ENCODE measurements at places on chromosomes 16 and 17. TPM values are rescaled to one million over a fixed set of nuclear protein-coding genes. Genes with fewer than 3 reads are reported as not detected.

CYGB gene
- 8.3 TPM for total RNA-seq

SCN4A gene
- not detected for total RNA-seq

MT1E gene
- 314 TPM for total RNA-seq

MAPT gene
- 2.3 TPM for total RNA-seq

PRR29 gene
- total RNA-seq: not detected

XYLT1 gene
- total RNA-seq: 22.3 TPM

DNA sequence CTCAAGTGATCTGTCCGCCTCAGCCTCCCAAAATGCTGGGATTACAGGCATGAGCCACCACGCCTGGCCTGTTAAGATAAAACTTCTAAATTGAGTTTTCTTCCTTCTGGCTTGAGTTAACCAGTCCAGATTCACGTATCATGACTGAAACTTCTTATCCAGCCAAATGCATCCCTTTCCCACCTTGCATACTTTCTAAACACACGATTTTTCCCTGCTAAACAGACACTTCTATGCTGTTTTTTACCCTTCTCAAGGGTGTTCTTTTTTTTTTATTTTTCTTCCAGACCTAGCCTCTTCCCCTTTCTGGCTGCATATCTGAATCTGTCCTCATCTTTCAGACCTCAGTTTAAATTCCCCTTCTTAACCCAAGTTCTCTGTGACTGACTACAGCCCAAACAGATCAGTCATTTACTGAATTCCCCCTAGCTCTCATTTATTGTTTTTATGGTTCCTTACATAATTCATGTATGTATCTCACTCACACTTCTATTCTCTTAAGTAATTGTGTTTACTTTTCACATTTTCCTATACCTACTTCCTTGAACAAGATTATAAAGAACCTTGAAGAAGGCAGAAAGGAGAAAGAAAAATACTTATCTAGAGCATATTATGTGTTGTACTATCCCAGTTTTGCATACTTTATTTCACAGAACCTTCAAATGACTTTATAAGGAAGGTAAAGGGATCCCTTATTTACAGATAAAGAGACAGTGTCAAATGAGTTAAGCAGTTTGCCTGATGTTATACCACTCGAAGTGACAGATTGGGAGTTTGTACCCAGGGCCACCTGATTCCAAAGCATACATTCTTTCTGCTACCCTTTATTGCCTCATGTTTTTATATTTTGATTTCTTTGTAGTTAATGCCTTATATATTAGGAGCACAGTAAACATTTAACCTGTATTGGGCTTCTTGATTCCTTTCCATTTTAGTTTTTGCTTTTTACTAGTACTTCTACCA, 5.2 kb downstream of the EVI2B start:
- H3K4me1 ChIP-seq: peaks cover 18% of the 10 kb centered on the region
- no peak overlapping the region for H3K4me3 ChIP-seq
- H3K36me3 ChIP-seq: no peaks in the 10 kb centered on the region
- peak overlapping the region; percentile 61 for H3K27ac ChIP-seq
- DNase-seq: no peak
- H3K27me3 ChIP-seq: no peaks in the 10 kb centered on the region

DNA sequence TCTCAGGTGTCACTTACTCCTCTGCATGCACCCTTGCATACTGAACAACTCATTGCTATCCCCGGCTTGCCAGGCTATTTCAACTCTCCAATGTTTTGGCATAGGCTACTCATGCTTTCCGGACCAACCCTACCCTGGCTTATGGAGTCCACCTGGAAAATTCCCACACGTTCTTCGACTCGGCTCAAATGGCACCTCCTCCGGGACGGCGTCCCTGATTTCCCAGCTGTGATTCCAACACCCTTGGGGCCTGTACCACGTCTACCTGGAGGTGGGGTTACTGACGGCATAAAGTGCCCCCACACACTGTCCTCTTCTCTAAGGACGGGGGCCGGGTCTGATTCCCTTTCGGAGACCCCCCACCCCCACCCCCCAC, 498 bp downstream of the SMYD4 start:
- no peaks in the 10 kb centered on the region for H3K27me3 ChIP-seq
- peak overlapping the region; percentile 90 for H3K27ac ChIP-seq
- H3K4me3 ChIP-seq: peak overlapping the region; percentile 74
- peaks cover 21% of the 10 kb centered on the region for H3K4me1 ChIP-seq

GRCh38 chr16:17448640-17449638, 21.8 kb downstream of the XYLT1 start:
- H3K36me3 ChIP-seq: no peaks in the 10 kb centered on the region
- H3K4me3 ChIP-seq: no peak overlapping the region
- peak; percentile 25 for DNase-seq
- peaks cover 12% of the 10 kb centered on the region for H3K4me1 ChIP-seq
- H3K27ac ChIP-seq: no peak overlapping the region

- H3K27ac ChIP-seq: no peak overlapping the region
- H3K36me3 ChIP-seq: no peaks in the 10 kb centered on the region
- DNase-seq: peak; percentile 80
- no peaks in the 10 kb centered on the region for H3K4me1 ChIP-seq
Observed at GRCh38 chr17:36629252-36629847, 28.0 kb downstream of the MRM1 start.

- peak; percentile 69 for DNase-seq
- no peaks in the 10 kb centered on the region for H3K27me3 ChIP-seq
- H3K4me1 ChIP-seq: peaks cover 68% of the 10 kb centered on the region
- peak overlapping the region; percentile 94 for H3K27ac ChIP-seq
- H3K4me3 ChIP-seq: no peak overlapping the region
- H3K36me3 ChIP-seq: no peaks in the 10 kb centered on the region
Observed at GRCh38 chr16:75064403-75065148, 52.0 kb downstream of the LDHD start.

DNA sequence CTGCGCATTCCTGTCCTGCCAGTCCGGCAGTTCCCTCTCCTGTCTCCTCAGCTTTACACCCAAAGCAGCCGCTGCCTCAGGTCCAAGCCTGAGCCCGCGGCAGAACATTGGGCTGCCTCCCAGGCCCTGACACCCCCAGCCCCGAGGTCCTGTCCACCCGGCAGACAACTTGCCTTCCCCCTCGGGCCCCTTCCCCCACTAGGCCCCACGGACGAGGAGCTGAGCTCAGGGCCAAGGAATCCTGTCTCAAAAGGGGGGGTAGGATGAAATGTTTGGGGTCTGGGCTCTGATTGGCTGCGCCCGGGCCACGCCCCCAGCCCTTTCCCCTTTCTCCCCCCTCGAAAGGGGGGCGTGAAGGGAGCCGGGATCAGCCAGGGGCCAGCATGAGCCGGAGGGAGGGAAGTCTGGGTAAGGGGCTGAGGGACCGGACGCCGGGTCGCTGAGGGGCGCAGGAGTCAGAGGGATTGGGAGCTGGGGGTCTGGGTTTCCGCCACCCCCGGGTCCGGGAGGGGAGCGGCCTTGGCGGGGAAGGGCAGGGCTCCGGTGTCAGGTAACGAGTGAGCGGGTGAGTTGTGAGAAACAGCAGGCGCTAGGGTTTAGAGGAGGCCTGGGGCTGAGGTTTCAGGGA, at the start of gene CTF1:
TSS of gene CTF1 (plus strand) at position 354 of the 628 bp plus-strand sequence. CDS start at position 384, 30 bp downstream.
- H3K4me1 ChIP-seq: peaks cover 43% of the 10 kb centered on the region
- H3K27me3 ChIP-seq: no peaks in the 10 kb centered on the region
- H3K36me3 ChIP-seq: no peaks in the 10 kb centered on the region
- H3K27ac ChIP-seq: peak within 1 kb of the TSS; percentile 93
- peak within 1 kb of the TSS; percentile 55 for H3K4me3 ChIP-seq
- DNase-seq: peak; percentile 62

DNA sequence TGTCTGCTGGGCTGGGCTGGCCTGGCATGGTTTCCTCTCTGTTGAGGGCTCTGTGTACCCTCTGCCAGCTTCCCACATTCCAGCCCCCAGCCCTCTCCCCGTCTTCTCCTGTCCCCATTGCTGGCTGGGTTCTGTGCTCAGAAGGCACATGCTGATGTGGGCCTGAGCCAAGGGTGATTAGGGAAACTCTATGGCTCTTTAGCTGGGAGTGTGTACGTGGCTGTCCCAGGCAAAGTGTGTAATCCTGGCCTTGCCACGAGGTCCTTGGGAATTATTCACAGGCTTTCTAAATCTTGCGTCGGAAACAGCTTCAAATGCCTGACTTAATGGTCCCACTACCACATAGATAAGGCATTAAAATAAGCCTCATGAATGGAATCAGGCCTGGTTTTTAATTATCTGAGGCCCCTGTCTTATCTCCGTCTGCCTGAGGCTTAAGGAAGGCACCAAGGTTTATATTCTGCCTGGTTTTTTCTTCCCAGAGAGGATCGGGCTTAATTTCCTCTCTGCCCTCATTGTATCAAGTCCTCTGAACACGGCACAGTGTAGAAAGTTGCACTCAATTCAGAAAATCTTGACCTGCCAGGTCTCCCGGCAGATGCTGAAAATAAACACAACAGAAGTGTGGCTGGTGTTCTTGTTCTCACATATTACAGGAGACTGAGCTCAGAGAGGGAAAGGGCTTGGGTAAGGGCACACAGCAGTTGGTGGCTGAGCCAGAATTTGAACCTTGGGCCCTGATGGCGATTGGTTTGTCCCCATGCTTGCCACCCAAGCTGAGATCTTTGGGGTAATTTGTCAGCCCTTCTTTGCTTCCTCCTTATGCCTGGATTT, 52.9 kb upstream of the LGALS9 start:
- no peaks in the 10 kb centered on the region for H3K36me3 ChIP-seq
- H3K27ac ChIP-seq: peak overlapping the region; percentile 63
- no peaks in the 10 kb centered on the region for H3K4me1 ChIP-seq
- DNase-seq: no peak

DNA sequence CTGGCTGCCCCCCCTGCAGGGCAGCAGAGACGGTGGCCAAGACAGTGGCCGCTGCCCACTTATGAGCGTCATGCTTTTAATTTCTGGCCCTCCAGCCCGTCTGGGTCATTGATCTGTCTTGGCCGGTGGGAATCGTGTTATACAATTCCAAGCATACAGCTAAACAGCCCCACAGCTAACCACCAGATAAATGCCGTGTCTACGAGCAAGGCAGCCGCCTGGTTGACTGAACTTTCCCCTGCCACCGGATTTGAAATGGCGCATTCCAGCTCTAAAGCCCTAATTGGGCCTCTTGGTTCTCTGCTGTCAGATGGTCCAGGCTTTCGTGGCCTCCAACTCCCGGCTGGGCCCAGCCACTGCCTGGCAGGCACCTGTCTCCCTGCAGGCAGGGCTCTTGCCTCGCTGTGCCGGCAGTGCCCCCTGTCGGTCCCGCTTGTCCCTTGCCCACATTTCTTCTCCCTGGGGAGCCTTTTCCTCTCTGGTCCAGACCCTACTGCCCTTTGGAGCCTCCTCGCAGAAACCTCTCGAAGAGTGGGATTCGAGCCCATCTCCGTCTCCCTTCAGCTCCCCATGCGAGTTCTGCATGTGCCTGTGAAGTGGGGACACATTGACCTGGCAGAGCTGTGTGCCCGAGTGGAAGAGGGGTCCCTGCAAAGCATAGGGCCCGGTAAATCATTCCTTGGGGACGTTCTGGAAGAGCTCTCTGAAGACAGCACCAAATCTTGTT, 1.8 kb upstream of the RBFOX3 start:
- peak; percentile 58 for DNase-seq
- no peaks in the 10 kb centered on the region for H3K4me1 ChIP-seq
- H3K4me3 ChIP-seq: no peak overlapping the region
- no peak overlapping the region for H3K27ac ChIP-seq

GRCh38 chr17:1960545-1960912, 64.6 kb downstream of the RTN4RL1 start:
- H3K4me3 ChIP-seq: no peak overlapping the region
- H3K4me1 ChIP-seq: no peaks in the 10 kb centered on the region
- no peak overlapping the region for H3K27ac ChIP-seq
- H3K27me3 ChIP-seq: no peaks in the 10 kb centered on the region
- no peaks in the 10 kb centered on the region for H3K36me3 ChIP-seq

GRCh38 chr17:43546319-43547188, at the start of gene ETV4:
TSS of gene ETV4 (minus strand) at chr17:43546340. CDS start at chr17:43545617, 723 bp downstream.
- no peaks in the 10 kb centered on the region for H3K36me3 ChIP-seq
- DNase-seq: peak; percentile 92
- peak within 1 kb of the TSS; percentile 36 for H3K27ac ChIP-seq
- H3K4me1 ChIP-seq: peaks cover 33% of the 10 kb centered on the region
- H3K4me3 ChIP-seq: peak within 1 kb of the TSS; percentile 33

DNA sequence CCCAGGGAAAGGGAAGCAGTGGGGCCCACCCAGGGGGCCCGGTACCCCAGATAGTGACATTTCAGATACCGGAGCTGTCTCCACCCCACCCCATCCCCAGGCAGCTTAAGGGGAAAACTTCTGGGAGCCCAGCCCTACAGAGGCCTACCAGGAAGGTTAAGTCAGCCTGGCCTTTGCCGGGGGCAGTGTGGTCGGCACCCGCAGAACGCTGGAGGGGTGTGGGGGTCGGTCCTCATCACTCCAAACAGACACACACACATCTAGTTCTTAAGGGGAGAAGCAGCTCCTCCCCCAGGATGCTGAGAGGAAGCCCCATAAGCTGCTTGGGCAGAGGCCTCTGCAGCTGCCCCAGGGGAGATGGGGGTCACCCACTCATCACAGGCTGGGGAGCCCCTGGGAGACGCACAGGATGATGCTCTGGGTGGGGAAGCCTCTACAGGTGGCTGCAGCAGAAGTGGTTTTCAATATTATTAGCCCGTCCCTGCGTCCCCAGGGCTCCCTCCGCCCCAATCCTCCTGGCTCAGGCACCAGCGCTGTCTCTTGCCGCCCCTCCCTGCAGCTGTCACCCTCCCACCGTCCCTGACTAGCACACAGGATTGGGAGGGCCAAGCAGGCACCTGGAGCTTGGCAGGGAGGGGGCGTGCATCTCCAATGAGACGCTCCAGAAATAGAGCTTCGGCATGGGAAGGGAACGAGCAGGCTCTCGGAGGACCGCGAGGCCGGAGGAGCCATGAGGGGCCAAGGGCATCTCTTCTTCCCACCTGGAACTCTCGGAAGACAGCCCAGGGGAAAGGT, 1.4 kb upstream of the ABR start:
- DNase-seq: no peak

- H3K27ac ChIP-seq: no peak overlapping the region
- H3K4me3 ChIP-seq: no peak overlapping the region
- H3K36me3 ChIP-seq: no peaks in the 10 kb centered on the region
Observed at GRCh38 chr17:76091526-76092286, 11.9 kb downstream of the EXOC7 start.

DNA sequence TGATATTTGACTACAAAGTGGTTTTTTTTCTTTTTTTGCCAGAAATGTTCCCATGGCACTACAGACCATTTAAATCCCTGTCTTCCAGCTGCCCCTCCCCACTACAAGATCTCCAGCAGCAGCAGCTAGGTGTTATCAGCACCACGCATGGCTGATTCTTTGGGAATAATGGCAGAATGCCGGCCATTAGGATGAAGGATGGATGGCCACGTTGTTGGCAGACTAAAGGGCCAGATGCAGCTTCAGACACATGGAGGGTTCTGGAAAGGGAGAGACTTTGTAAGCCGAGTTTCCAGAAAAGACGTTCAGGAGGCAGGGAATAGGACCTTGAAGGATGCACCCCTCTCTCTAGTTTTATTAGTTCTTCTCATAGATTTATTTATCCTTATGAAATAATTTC, 10.3 kb upstream of the MED9 start:
- peaks cover 14% of the 10 kb centered on the region for H3K4me1 ChIP-seq
- H3K27me3 ChIP-seq: no peaks in the 10 kb centered on the region
- DNase-seq: no peak
- no peaks in the 10 kb centered on the region for H3K36me3 ChIP-seq
- no peak overlapping the region for H3K4me3 ChIP-seq

- DNase-seq: no peak
- H3K27ac ChIP-seq: no peak overlapping the region
- no peaks in the 10 kb centered on the region for H3K36me3 ChIP-seq
- no peak overlapping the region for H3K4me3 ChIP-seq
Observed at GRCh38 chr16:11005611-11005975, 61.2 kb downstream of the CLEC16A start.

GRCh38 chr16:31696968-31697743, 169.5 kb downstream of the AHSP start:
- H3K27ac ChIP-seq: no peak overlapping the region
- DNase-seq: no peak
- H3K36me3 ChIP-seq: no peaks in the 10 kb centered on the region
- no peaks in the 10 kb centered on the region for H3K27me3 ChIP-seq
- H3K4me3 ChIP-seq: no peak overlapping the region
